ENCODE measurements at places on chromosomes 13 and 19.

DNA sequence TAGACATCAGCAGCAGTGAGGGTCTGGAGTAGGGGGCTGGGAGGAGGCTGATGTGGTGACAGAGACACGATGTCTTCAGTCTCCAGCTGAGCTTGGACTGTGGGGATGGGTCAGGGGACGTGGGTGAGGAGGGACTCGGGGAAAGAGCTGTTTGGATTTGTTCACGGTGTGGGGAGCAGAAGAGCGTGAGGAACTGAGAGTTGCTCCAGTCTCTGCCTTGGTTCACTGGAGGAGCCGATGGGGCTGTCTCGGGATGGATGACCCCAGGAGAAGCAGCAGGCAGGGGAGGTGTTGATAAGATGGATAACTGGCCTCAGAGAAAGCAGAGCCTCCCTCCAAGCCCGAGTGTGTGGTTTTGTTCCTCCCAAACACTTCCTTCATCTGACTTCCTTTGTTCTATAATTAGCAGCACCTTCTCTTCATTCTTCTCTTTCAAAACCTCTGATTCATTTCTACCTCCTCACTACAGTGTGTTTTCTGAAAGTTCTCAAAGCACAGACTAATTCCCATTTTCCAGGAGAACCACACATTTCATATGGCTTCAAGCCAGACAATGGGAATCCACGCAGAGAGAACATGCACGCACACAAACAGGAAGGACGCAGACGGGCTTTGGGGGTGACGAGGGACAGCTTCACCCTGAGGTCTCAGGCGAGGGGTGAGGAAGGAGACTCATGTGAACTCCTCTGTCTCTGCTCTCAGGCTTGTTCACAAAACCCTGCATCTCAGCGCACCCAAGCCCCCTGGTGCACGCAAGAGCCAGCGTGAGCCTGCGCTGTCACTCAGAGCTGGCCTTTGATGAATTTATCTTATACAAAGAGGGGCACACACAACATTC lies 18.6 kb downstream of the LAIR2 start:
- DNase-seq, result no peak

DNA sequence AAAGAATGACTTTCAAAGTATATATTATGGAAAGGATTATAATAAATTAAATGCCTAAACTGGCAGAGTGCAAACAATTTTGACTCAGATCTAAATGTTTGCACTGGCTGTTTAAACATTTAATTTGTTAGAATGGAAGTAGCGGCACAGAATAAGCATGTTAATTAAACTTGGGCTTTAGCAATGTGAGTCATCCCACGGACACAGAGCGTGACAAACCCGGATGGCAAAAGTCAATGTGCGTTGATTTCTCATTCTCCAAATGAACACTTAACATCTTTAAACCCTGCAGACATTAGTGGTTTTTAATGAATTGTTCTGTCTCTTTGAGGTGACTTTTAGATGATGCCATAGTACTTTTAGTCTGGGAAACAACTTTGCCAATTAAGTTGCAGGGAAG lies 38.4 kb downstream of the PCDH8 start:
- no peak for DNase-seq

DNA sequence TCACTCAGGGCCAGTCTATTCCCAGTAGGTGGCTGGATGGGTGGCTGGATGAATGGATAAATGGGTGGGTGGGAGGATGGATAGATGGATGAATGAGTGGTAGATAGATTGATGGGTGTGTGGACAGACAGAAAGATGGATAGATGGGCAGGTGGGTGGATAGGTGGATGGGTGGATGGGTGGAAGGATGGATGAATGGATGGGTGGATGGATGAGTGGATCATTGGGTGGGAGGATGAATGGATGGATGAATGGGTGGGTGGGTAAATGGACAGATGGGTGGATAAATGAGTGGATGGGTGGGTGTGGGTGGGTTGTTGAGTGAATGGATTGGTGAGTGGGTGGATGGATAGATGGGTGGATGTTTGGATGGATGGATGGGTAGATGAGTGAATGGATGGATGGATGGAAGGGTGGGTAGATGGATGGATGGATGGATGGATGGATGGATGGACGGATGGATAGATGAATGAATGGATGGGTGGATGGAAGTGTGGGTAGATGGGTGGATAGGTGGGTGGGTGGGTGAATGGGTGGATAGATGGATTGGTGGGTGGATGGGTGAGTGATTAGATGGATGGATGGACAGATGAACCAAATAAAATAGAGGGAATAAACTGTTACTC lies 27.1 kb upstream of the CCNE1 start:
- no peak for DNase-seq

DNA sequence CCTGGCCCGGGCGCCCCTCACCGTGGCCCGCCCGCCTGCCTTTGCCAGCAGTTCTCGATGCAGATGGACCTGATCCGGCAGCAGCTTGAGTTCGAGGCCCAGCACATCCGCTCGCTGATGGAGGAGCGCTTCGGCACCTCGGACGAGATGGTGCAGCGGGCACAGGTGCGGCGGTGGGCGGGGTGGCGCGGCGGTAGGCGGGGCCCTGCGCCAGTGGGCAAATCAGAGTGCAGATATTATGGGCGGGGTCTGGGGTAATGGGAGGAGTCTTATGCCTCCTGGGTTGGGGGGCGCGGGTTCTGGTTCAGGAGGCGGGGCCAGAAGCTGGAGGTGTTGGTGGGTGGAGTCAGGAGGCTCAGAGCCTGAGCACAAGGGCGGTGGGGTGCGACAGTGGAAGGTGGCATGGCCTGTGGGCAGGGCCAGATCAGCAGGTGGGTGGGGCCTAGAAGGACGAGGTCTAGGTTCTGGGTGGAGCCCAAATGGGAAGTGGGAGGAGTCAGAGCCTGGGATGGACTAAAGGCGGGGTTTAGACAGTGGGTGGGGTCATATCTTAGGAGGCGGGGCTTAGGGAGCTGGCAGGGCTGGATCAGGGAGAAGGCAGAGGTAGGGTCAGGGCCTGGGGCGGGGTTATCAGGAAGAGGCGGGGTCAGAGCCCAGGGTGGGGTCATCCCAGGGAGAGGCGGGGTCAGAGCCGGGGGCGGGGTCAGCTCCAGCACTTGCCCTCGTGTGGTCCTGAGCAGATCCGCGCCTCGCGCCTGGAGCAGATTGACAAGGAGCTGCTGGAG lies 5.6 kb downstream of the APC2 start:
- DNase-seq, result no peak

GRCh38 chr13:106186366-106187030 lies 349.0 kb downstream of the EFNB2 start:
- DNase-seq, result no peak

DNA sequence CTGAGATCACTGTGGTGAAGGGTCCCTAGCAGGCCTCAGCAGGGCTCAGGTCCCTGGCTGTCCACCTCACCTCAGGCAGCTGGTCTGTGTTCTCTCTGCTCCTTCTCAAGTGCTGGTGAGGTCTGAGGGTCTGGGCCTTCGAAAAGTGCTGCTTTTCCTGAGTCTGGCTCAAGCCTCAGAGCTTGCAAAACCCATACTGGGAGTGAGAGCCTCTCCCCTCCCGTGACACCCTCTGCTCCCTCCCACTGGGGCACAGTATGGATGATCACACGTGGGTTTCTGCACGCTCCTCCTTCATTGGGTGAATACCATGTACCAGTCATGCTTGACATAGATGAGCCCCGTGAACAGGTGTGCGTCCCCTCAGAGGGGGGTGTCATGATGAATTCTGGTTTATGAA lies 73.3 kb upstream of the WASF3 start:
- DNase-seq, result no peak

DNA sequence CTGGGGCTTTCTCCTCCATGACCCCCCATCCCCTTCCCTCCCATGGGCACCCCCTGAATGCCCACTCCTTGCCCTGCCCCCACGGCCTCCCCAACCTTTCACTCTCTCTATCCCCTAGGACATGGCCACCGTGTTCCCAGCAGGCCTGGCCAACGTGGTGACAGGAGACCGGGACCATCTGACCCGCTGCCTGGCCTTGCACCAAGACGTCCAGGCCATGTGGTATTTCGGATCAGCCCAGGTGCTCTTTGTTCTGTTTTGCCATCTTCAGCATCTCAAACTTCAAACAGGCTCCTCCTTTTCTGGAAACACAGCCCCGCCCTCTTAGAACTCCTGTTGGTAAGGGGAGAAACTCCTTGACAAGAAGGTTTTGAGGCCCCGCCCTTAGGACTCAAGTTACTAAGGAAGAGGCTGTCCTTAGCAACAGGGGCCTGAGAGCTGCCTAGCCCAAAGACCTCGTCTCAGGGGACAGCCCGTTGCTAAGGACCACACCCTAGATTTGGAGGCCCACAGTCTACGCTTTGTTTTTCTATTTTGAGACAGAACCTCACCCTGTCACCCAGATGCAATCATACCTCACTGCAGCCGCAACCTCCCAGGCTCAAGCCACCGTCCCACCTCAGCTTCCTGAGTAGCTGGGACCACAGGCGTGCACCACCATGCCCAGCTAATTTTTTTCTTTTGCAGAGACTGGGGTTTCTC lies 5.1 kb upstream of the FLT3LG start:
- DNase-seq, result peak; percentile 55

DNA sequence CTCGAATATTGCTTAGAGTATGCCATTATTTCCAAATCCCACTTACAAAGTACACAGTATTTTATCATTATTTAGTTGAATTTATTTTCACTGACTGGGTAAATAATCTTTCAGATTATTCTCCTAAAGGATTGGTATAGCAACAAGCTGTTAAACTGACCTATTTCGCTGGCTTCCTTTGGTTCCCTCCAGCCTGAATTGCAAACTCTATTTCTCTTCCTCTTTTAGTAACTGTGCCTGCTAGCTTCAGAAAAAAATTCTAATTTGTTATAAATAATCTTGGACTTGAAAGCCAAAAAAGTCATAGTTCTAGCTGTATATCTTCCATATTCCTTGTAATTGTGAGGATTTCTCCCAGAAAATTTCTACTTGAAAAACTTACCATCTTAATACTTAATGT lies 15.0 kb upstream of the CCNA1 start:
- DNase-seq, result no peak

DNA sequence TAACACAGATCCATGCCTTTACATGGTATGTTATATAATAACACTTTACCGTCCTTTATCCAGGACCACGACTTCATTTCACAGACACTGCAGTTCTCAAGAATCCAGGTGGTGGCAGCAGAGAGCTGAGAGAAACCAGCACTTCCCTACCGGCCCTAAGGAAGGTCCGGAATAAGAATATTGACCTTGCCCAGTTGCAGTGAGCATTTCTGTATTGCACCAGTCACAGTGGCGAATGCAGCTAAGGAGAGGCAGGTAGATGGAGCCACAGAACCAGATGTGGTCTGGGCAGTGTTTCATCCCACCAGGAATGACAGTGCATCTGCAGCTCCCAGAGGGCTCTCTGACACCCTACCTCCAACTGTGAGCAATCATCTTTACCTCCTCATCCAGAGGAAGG lies 44.6 kb downstream of the ZNF787 start:
- no peak for DNase-seq

DNA sequence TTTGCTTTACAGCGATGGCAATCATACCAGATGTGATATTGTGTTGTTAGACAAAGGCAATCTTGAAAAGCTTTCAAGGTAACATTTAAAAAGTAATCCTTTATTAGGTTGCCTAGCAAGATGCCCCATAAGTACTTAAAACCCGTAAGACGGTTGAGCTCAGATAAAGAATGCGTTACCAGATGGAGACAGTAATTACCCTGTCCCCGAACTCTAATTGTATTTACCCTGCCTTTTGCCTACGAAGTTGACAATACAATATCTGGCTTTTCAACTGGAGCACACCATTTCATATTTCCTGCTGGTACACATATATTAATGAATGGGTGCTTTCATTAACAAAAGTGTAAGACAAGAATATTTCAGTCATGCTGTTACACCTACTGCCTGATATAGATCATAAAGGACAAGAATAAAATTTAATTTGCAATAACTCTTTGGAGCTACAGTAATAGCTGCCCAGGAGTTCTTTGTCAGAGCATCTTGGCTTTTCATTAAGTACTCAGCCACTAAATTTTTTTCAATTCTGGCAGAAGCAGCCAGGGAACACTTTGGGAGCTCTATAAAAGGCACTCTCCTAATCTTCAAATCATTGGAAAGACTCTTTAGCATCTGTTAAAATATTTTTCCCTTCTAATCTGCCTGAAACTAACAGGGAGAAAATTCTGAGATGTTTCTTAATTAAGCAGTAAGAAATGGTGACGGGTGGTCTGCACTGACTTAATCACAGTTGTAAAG lies 63.8 kb downstream of the DCT start:
- no peak for DNase-seq

GRCh38 chr19:18895824-18896341 lies at the start of gene CERS1:
CERS1 (minus strand) TSS chr19:18896158; CDS start chr19:18896072, 86 bp downstream.
- DNase-seq, result no peak
